ENCODE measurements at places on chromosomes 5 and 9.

DNA sequence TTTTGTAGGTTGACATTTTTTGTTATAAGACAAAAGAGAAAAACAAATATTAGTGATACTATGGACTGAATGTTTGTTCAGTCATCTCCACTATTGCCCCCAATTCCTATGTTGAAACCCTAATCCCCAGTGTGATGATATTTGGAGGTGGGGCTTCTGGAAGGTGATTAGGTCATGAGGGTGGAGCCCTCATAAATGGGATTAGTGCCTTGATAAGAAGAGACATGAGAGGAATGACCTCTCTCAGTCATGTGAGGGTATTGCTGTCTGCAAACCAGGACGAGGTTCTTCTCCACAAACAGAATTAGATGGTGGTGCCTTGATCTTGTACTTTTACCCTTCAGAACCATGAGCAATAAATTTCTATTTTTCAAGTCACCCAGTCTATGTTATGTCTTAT lies 34.5 kb upstream of the KLF9 start:
- DNase-seq = no peak

DNA sequence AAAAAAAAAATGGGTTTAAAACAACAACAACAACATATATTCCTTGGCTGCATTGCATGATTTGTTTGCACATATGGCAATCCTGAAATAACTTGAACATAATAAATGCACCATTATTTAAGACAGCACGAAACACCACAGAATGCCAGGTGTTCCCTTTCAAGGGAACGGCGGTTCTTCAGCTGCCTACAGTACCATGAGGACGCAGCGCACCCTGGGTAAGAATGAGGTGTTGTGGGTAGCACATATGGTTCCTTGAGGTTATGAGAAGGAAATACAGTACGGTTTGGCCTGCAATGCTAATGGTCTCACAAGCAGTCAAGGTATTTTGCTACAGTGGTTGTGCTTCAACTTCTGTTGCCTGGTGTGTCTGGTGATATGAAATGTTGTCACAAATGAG lies 174.8 kb downstream of the SLC12A2 start:
- no peak for DNase-seq

- DNase-seq = no peak
Observed at GRCh38 chr9:130772185-130772584, 62.9 kb upstream of the ABL1 start.

DNA sequence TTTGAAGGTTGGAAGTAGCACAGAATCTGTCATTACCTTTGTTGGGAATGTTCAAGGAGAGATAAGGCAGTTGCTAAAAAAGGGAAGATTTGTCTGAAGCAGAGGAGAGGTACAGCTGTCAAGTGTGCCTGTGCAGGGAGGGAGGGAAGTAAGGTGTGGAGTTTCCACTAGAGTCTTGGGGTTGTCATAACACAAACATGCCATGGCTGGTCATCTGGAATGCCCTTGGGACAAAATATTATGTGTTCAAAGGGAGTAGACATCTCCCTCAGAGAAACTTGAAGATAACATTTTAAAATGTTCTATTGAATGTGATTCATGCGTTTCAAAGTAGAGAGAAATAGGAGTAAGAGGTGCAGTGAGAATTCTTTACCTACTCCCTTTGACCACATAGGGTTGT lies 95.0 kb downstream of the MUSK start:
- no peak for DNase-seq

GRCh38 chr5:175856408-175857100 lies 14.8 kb upstream of the CPLX2 start:
- DNase-seq = no peak

DNA sequence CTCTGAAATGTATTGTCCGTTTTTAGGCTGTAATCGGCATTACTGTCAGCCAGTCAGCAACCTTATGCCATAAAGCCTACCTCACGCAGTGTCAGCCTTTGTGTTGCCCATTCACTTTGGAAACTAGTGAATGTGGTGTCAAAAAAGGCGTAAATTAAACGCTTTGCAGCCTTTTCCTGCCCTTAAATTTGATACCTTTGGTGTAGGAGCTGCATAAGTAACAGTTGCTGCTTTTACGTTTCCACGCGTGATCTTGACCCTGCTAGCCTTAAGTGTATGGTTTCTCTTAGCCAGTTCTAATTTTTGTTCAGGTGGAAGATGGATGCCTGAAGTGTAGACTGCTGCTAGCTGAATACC lies 257.7 kb downstream of the EPB41L4A start:
- DNase-seq = no peak

DNA sequence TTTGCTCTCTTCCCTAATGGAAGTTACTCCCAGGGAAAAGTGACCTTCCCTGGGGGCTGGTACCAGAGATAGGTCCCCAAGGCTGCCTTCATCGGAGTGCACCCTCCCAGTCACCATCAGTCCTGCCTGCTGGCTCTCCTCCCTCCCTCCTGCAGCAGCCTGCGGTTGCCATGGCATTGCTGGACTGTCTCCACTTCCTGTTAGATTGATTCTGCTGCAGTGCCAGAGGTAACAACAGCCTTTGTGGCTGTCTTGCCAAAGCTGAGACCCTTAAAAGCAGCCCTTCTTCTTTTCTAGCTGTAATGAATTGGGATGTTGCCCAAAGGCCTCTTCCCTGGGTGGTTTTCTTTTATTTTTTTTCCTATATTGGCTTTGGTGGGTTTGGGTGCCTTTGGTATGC lies 78.1 kb upstream of the PRLR start:
- DNase-seq = no peak

- DNase-seq = no peak
Observed at GRCh38 chr5:169850409-169850808, 129.9 kb downstream of the INSYN2B start.

- no peak for DNase-seq
Observed at GRCh38 chr5:27568811-27569210, 530.4 kb upstream of the CDH9 start.

- no peak for DNase-seq
Observed at GRCh38 chr5:67149951-67150523, 46.6 kb downstream of the CD180 start.

GRCh38 chr5:173835661-173836060 lies 52.5 kb upstream of the CPEB4 start:
- DNase-seq = no peak

GRCh38 chr5:124824637-124825158 lies 78.3 kb upstream of the ZNF608 start:
- no peak for DNase-seq

DNA sequence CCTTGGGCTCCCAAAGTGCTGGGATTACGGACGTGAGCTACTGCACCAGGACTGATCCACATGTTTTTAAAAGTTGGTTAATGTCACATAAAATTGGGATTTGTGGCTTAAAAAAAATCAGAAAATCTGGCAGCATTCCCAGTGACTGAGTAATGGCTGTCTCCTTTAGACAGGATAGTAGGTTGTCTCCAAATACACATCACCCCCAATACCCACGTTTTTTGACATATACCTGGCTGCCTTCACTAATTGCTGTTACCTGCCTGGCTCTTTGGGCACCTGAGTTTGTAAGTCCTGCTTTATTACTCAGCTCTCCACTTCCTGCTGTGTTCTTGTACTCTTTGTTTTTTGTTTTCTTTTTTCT lies 84.8 kb downstream of the KDM4C start:
- no peak for DNase-seq

GRCh38 chr5:40687321-40687720 lies 7.6 kb downstream of the PTGER4 start:
- DNase-seq = no peak

- no peak for DNase-seq
Observed at GRCh38 chr5:80083101-80083890, 48.1 kb downstream of the THBS4 start.

DNA sequence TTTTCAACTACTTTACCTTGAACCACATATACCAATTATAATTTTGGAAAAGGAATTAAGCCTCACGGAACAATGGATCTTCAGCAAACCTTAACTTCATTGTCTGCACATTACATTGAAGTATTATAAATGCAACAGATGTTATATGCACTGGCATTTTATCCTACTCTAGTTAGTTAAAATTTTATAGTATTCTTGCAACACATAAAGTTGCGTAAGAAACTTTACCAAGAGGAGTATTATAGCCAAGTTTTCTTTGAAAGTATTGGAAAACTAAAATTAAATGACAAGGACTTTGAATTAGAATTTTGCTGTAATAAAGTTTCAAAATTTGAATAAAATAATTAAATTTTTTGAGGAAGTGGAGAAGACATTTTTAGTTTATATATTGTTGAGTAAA lies 63.4 kb upstream of the SREK1 start:
- no peak for DNase-seq

DNA sequence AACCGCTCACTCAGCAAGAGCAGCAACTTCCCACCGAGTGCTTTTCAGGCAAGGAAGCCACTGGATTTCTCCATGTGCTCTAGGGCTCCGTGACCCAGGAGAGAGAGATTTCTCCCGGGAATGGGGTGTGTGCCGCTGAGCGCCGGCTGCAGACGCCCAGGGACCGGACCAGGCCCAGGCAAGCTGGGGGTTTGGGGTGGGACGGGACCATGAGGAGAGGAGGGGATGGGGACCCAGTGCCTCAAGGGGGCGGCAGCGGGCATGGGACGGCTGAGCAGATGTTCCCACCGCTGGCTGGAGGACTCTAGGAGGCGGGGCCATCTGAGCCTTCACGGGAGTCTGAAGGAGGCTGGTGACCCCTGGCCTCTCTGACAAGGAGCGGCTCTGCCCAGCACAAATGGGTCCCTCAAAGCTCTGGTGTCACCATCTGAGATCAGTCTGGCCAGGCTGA lies 8.5 kb downstream of the LCN9 start:
- no peak for DNase-seq

DNA sequence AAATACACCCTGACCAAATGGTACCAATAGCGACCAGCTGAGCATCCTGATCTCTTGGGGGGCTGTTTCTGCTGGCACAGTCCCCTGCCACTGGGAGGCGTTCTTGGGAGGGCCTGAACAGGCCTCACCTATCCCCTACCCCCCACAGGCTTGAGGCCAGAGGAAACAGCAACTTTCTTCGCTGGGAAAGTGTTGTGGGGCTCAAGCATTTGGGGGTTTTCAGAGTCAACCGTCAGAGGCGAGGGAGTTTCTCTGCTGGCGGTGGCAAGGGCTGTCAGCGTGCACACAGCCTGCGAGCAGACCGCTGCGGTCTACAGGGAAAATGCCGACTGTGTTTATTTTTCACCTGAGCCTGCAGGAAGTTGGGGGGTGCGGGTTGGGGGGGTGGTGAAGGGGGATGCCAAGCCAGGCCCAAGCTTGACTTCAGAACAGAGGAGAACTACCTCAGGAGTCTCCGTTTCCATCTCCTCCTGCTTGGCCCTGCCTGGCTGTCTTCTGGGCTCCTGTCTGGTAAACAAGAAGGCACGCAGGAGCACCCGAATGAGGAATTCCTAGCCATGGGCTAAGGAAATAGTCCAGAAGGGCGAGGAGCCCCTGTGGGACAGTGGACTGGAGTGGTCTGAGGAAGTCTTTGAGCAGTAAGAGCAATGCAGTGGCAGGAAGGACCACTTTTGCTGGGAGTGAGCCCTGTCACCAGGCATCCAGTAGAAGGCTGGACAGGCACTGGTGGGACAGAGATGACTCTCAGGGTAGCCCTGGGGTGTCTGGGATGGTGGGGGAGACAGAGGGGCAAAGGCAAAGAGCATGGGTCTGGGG lies 18.1 kb downstream of the TCF7 start:
- DNase-seq = peak; percentile 62

DNA sequence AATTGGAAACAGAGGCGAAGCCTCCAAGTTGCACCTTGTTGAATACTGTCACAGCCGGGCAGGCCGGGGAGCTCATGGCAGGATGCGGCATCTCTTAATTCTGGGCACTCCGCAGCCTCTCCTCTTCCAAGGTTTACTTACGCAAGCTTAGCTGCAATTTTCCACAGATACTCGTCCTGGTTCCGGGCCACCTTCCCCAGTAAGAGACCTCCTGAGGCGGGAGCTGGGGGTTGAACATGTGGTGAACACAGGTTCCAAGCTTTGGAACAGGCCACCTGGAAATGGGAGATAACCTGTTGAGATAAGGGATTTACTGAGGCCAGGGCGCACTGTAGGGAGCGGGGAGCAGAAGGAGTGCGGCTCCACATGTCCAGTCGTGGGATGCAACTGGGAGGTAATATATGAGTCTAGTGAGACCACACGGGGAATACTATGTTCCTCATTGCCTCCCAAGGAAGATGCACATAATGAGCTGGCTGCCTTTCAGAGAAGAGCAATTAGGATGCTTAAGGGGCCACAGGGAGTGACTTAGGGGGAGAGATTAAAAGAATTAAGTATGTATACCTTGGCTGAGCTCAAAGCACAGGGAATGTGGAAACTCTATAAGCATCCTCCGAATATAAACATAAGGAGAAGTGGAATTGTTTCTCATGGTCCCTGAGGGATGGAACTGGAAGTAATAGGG lies 335.2 kb downstream of the CWC27 start:
- DNase-seq = no peak

DNA sequence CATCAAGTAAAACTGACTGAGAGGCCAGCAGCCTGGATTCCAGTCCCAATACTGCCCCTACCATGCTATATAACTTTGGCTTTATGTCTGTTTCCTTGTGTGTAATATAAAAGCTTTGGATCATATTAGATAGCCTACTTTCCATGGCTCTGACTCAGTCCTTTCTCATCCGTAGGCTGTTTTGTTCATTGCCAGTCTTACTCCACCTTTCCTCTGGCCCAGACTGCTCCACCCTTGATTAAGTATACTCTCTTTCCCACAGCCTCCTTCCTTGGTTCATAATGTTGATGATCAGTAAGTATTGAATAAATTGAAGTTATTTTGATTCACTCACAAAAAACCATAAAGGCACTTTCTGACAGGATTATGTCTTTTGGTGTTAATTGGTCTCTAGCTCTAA lies 1.5 kb upstream of the MRPS30 start:
- DNase-seq = no peak

- DNase-seq = no peak
Observed at GRCh38 chr5:44532981-44533380, 143.8 kb upstream of the FGF10 start.

GRCh38 chr9:126957687-126958053 lies 43.1 kb downstream of the RALGPS1 start:
- no peak for DNase-seq

DNA sequence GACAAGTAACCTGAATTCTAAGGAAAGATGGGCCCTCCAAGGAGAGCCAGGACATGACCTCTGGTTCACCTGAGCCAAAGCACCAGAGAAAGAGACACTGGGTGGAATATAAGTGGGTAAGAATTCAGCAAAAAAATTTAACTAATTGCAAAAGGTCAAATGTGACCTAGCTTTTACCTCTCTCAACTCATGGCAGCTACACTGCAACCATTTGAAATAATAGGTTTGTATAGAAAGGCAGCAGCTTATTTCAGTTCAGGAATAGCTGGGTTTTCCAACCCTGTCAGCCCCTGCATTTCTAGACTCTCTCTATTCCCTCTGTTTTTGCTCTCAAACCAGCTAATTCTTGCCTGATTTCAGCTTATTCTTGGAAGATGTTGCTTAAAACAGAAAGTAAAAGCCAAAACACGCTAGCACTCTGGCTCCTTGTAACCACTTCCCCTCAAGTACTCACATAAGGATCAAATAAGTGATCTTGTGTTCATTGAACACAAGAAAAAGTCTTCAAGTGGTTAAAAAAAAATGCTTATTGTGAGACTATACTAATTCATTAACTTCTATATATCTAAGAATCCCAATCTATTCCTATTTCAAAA lies 101.1 kb upstream of the NR4A3 start:
- no peak for DNase-seq

Measured in stimulated activated CD8-positive, alpha-beta memory T cell treated with anti-CD3 and anti-CD28 coated beads, Interleukin-4, amount 100 ng/mL, for 1 hour (primary cell).